ENCODE measurements at places on chromosomes 2 and 18.
A peak's percentile ranks its signal among the peaks of the same experiment; 100 is the strongest.

DNA sequence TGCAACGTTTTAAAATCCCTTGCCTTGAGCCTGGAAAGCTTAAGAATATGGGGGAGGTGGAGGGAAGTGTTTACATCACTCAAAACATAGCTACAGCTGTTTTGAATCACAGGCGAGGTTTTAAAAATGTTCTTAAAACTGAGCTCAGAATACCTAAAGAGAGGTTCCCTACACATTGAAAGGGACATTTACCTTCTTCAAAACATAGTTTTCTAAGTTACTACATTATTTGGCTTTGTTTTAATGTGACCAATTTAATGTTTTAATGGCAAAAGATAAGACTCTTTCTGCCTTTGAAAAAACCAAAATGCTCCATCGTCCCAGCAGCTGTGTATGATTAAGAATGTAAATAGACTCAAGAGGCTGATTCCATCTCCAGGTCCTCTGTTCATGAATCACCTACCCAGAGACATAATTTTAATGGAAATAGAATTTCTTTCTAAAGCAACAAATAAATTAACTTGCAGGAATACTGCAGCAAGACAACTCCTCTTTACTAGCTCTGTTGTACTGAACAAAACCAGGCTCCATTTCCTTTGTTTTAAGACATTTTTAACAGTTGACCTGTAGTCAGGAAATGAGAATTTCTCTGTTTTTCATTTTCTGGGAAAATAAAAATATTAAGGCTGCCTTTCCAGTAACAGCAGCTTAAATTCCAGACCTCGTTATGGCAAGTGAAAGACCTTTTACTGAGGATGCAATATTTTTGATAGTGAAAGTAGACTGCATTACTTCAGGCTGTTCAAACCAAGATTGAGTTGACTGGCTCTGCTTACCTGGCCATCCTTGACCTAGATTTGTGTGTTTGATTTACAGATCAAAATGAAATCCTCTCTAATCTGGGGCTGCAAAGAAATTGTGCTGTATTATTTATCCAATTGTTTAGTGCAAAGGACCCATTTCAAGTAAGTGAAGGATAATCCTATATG, 33.7 kb upstream of the WDR75 start:
- peak; percentile 11 for DNase-seq

DNA sequence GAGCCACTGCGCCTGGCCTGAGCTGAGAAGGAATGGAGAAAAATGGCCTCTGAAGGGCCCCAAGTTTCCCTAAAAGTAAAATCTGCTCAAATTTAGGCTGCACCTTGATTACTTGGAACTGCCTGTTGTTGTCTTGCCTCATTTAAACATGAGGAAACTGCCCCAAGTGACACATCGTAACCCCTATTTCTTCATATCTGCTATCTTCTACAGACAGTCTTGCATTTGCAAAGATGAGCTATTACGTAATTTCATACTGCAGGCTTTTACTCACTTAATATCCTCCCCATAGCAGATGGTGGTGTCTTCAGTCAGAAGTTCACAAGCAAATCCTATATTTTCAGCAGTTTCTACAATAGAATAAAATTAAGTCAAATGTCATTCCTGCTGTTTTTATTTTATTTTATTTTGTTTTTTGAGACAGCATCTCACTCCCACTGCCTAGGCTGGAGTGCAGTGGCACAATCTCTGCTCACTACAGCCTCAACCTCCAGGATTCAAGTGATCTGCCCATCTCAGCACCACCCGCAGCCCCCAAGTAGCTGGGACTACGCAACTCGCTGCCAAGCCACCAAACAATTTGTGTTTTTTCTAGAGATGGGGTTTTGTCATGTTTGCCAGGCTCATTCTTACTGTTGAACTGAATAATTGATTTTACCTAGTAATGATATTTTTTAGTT, 45.3 kb upstream of the NARS1 start:
- no peak for DNase-seq

- DNase-seq: no peak
Measured at GRCh38 chr18:48392268-48392667, 16.9 kb downstream of the ZBTB7C start.

GRCh38 chr2:62663411-62663810, 42.1 kb upstream of the EHBP1 start:
- DNase-seq: no peak

GRCh38 chr2:95052804-95053479, 27.4 kb downstream of the MAL start:
- no peak for DNase-seq

- DNase-seq: no peak
Measured at GRCh38 chr18:6313415-6313814, 101.3 kb downstream of the L3MBTL4 start.

DNA sequence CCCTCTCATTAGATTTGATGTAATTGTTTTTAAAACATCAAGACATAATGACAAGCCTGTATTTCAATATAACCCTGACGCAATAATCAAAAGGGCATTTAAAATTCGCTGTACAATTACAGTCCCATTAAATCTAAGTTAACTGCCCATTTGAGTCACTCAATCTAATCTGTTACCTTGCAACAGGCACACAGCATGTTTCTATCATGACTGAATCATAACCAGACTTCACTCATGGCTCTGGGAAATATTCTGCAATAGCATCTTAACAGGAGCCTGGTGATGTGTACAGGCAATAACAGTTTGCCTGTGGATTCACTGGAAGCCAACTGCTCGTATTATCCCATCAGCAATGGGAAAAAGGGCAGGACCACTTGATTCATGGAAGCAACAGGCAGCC, 142.3 kb upstream of the NCKAP5 start:
- no peak for DNase-seq

- no peak for DNase-seq
Measured at GRCh38 chr2:83808878-83809277, 650.2 kb downstream of the SUCLG1 start.

DNA sequence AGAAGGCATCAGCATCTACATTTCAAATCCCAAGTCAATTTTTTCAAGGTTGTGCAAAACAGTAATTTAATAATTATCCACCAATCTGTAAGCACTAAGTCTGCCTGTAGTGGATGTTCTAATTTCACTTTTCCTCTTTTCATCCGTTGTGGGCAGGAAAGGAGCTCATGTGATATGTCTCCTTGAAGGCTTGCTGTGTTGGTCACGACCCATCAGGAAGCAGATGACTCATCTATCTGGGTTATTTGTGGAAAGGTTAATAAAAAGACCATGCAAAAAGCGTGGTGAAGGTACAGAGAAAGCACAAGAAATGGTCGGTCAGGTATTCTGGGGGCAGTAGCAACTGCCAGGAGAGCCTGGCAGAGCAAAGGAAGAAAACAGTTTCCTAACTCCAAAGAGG, 476.7 kb upstream of the RAB6C start:
- no peak for DNase-seq

Measured in NCI-H345 (cell line).